HT1080 (cell line): ENCODE measurements at places on chromosomes 2 and 18. TPM values are rescaled to one million over a fixed set of nuclear protein-coding genes. Genes with fewer than 3 reads are reported as not detected.

DNA sequence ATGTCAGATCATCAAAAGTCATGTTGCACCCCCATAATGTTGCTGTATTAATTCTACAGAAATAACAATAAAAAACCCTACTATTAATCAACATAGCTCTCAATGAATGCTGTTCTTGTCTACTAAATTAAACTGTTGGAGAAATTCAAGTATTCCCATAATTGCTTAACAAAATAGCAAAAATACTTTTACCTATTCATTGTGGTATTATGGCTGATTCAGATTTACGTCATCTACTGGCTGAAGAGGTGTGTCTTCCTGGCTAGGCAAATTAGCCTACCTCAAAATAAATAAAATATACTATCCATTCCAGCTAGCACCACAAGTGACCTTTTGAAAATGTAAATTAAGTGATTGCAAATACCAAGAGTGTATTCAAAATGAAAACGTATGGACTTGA is 249.4 kb downstream of the MEIS1 start:
- DNase-seq, result no peak

- peak; percentile 75 for DNase-seq
Measured at GRCh38 chr2:64405581-64406406, 48.2 kb upstream of the LGALSL start.

DNA sequence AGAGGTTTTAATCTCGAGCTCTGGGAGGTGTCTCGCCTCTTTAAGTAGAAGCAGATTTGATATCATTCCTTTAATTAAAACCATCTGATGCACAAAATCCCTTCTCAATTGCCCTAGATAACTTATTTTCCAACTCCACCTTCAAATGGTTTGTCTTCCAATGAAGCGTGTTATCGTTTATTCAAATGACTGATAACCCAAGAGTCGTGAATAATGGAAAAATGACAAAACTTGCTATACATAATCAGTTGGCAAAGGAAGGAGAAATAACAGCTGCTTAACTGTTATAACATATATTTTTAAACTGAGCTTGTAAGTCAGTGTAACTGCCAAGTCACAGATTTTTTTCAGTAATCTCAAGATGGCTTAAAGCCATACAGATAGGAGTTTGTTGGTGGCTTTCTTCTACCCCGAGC is 144.6 kb downstream of the QPCT start:
- no peak for DNase-seq

- DNase-seq, result no peak
Measured at GRCh38 chr2:215347878-215348277, 36.0 kb downstream of the ATIC start.

GRCh38 chr2:169476459-169476858 is 2.8 kb upstream of the BBS5 start:
- peak; percentile 87 for DNase-seq

- DNase-seq, result peak; percentile 86
Measured at GRCh38 chr2:47029737-47030524, 114.3 kb upstream of the MCFD2 start.

DNA sequence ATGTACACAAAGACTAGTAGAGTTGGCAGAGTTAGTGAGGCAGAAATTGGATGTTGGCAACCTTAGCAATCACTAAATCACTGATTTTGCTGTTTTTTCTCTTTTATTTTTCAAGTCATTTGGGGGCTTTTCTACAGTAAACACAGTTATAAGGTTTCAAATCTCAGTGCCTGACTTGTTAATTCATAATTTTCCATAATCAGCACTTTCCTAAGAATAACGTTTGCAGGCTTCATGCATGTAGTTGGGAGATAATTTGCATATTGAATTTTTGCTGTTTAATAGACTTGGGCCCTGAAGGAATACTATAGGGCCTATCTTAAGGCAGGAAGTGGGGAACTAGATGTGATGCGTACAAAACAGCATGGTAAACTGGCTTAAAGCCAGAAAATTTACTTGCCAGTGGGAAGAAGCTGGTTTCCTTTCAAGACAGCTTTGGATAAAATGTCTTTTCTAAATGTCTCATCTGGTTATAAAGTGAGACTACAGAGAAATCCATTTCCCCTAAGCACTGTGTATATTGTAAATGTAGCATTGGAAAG is 127.2 kb upstream of the SMIM21 start:
- no peak for DNase-seq

DNA sequence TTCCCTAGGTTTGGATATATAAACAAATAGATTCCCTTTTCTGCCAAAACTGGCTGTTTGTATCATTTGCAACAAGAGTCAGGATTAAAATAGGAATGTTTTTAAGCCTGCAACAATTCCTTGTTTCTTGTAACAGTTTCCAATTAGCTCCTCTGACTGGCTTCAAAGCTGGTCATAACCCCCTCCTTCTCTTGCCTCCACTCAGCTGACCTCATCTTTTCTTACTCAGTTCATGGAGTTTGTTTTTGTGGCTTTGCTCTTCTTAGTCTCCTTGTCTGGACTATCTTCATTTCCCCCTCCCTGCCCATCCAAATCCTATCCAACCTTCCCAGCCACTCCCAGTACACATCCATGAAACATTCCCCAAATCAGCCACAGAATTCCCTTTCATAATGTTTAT is 14.3 kb upstream of the RAPH1 start:
- peak; percentile 6 for DNase-seq

DNA sequence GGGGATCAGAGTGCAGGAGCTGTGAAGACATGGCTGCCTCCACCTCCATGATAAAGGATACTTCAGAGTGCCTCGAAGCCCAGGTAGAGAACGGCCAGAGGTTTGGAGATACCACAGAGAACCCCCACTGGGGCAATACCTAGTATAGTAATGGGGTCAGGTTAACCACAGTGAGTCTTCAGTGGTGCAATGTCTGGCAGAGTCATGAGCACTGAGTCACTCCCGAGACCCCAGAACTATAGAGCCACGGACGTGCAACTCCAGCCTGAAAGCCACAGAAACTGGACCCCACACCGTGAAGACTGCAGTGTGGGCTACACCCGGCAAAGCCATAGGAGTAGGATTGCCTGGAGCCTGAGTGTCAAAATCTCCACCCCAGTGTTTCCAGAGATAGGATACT is 746.6 kb downstream of the CBLN2 start:
- peak; percentile 17 for DNase-seq

Gene PROKR1
- total RNA-seq, result not detected in 2 replicates

Gene NT5C1B
- total RNA-seq, result not detected in 2 replicates

Gene FHOD3
- 43.0 and 47.1 TPM in 2 replicates for total RNA-seq
